ENCODE measurements at places on chromosomes 12 and 14. TPM values are rescaled to one million over a fixed set of nuclear protein-coding genes. Genes with fewer than 3 reads are reported as not detected.

The TAS2R42 gene
- not detected for total RNA-seq

The DAO gene
- total RNA-seq: 0.41 TPM

The ESYT1 gene
- 104 TPM for total RNA-seq

The SLC25A21 gene
- total RNA-seq: 1.4 TPM

The SLC6A12 gene
- total RNA-seq: 130 TPM

The CELA1 gene
- not detected for total RNA-seq

The IFNG gene
- not detected for total RNA-seq

The RASSF8 gene
- 52.8 TPM for total RNA-seq

The GUCY2C gene
- total RNA-seq: not detected

The TUNAR gene
- 0.82 TPM for total RNA-seq

- H3K36me3 ChIP-seq: peaks cover 5% of the 10 kb centered on the region
- peak overlapping the region; percentile 18 for H3K27ac ChIP-seq
- no peaks in the 10 kb centered on the region for H3K27me3 ChIP-seq
- no peak overlapping the region for H3K4me3 ChIP-seq
These were observed 251.5 kb downstream of the FOXN3 start for GRCh38 chr14:89165189-89166181.

- H3K4me3 ChIP-seq: no peak overlapping the region
- no peak for DNase-seq
- H3K27me3 ChIP-seq: no peaks in the 10 kb centered on the region
- H3K27ac ChIP-seq: no peak overlapping the region
These were observed 133.8 kb upstream of the NUDT4 start for GRCh38 chr12:93243689-93244513.

DNA sequence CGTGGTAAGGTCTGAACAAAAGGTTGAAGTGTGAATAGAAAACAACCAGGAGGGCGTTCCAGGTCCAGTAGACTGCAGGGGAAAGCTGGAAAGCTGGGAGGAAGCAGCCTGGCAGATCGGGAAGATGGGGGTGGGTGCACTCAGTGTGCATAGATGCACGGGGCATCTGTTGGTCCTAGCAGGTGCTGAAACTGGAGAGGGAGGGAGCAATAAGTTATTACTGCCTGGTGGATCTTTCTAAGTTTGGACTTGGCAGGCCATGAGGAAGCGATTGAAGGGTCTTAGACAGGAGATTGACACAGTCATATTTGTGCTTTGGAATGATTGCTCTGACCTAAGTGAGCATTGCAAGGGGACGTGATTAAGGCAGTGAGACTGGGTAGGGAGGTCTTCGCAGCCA lies 194.4 kb downstream of the EFCAB11 start:
- no peaks in the 10 kb centered on the region for H3K4me1 ChIP-seq
- no peaks in the 10 kb centered on the region for H3K27me3 ChIP-seq
- H3K36me3 ChIP-seq: no peaks in the 10 kb centered on the region
- DNase-seq: no peak
- no peak overlapping the region for H3K27ac ChIP-seq

DNA sequence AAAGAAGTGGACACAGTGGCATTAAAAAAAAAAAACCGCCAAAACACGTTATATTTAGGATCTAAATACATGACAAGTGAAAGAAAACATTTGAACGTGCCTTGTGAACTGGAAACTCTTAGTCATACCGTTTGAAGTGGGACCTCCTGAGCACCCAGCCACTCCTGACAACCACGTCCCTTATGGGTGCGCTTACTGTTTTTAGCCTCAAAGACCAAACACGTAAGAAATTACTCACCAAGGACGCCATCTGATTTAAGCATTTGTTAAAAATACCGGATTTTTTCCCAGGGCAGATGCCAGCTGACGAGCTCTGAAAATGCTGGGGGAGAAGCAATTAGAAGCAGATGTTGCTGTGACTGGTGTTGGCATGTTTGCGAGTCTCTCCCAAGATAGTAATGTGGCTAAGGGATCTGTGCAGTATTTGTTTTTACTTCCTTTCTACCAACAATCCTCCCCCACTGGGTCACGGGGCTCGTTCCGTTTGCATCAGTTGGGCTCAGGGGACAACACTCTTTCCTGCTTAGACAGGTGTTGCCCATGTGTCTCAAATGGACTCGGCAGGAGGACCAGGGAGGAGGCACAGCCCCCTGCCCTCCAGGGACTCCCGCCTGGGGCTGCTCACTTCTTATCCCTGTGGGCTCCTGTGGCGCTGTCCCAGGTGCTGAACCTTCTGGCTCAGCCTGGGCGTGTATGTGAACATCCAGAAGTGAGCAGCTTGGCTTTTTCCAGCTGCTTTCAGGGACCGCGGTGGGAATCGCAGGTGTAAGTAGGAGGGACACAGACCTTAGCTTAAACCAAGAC lies 101.0 kb downstream of the BEGAIN start:
- no peak for DNase-seq
- no peak overlapping the region for H3K27ac ChIP-seq
- no peaks in the 10 kb centered on the region for H3K27me3 ChIP-seq

GRCh38 chr12:25332143-25332542 lies 81.4 kb upstream of the KRAS start:
- H3K36me3 ChIP-seq: no peaks in the 10 kb centered on the region
- H3K27ac ChIP-seq: no peak overlapping the region
- H3K27me3 ChIP-seq: no peaks in the 10 kb centered on the region

GRCh38 chr12:39605996-39606395 lies 13.6 kb downstream of the ABCD2 start:
- no peak for DNase-seq
- H3K27me3 ChIP-seq: no peaks in the 10 kb centered on the region

DNA sequence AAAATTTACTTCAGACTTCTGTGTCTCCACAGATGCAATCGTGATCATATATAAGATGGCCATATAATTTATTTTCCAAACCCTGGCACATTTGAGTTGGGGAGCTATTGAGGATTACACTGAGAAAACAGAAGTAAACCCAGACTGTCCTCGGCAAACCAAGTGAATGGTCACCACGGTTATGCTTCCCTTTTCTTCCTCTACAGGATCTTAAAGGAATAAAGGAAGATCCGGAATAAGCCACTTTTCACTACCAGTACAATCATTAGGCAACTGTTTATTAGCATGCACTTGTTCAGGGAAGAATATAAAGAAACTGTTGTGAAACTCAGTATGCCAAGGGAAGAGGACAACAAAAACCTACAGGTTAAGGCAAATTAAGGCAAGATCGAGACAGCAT lies 27.6 kb downstream of the SBNO1 start:
- no peak overlapping the region for H3K4me3 ChIP-seq
- H3K36me3 ChIP-seq: peaks cover 13% of the 10 kb centered on the region
- H3K27me3 ChIP-seq: no peaks in the 10 kb centered on the region
- H3K4me1 ChIP-seq: no peaks in the 10 kb centered on the region

DNA sequence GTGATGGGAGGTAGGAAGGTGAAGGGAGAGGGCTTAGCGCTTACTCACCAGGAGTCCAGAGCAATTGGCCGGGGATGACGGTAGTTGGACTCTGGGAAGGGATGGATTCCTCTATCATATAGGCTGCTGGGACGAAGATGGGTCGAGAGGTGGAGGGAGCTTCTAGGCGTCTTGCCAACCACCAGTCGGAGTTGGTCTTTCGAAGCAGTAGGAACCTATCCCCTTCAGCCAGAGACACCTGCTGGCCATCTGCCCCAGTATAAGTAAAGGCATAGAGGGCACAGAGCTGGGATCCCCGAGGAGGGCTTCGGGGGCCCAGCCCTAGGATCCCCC lies 657 bp downstream of the ARHGAP9 start:
- H3K27ac ChIP-seq: no peak overlapping the region
- no peak overlapping the region for H3K4me3 ChIP-seq
- H3K27me3 ChIP-seq: peaks cover 20% of the 10 kb centered on the region
- H3K4me1 ChIP-seq: peaks cover 18% of the 10 kb centered on the region
- DNase-seq: no peak

GRCh38 chr14:68741839-68742470 lies 50.9 kb downstream of the ZFP36L1 start:
- no peak for DNase-seq
- H3K27ac ChIP-seq: no peak overlapping the region
- no peaks in the 10 kb centered on the region for H3K27me3 ChIP-seq
- H3K4me1 ChIP-seq: no peaks in the 10 kb centered on the region
- H3K36me3 ChIP-seq: no peaks in the 10 kb centered on the region

DNA sequence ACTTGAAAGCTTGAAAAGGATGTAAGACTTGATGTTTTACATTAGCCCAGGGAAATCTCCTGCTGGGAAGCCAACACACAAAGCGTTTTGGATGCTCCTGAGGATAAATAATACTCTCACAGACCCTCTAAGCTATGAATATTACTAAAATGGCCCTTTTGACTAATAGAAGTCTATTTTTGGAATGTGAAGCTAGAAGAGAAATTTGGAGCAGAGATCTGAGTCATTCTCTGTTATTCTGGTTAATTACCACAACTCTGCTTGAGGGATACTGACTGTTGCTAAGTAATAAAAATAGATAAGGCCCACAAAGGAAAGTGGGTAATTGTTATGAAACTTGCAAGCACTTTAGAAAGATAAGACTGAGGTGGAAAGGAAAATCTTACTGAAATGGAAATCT lies 346.2 kb upstream of the STXBP6 start:
- no peak overlapping the region for H3K4me3 ChIP-seq
- no peak overlapping the region for H3K27ac ChIP-seq
- no peaks in the 10 kb centered on the region for H3K27me3 ChIP-seq
- DNase-seq: no peak
- H3K36me3 ChIP-seq: no peaks in the 10 kb centered on the region

DNA sequence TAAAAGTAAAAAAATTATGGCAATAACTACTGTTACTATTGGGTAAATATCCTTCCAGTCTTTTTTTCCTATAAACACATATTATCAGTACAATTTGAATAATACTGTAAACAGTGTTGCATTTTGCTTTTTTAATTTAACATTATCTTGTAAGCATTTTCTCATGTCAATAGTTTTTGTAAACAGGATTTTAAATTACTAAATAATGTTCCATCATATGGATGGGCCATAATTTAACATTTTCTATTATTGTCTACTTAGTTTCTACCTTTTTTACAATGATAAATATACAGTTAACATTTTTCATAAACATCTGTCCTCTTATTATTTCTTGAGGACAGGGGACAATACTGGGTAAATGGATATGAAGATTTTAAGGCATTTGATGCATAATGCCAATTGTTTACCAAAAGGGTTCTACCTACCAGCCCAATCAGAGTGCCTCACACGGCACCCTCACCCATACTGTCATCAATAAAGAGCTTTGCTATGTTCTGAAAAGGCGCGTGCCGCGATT lies 759 bp upstream of the ACVR1B start:
- no peaks in the 10 kb centered on the region for H3K36me3 ChIP-seq
- no peaks in the 10 kb centered on the region for H3K27me3 ChIP-seq
- DNase-seq: no peak
- H3K27ac ChIP-seq: peak overlapping the region; percentile 80
- peaks cover 8% of the 10 kb centered on the region for H3K4me1 ChIP-seq

DNA sequence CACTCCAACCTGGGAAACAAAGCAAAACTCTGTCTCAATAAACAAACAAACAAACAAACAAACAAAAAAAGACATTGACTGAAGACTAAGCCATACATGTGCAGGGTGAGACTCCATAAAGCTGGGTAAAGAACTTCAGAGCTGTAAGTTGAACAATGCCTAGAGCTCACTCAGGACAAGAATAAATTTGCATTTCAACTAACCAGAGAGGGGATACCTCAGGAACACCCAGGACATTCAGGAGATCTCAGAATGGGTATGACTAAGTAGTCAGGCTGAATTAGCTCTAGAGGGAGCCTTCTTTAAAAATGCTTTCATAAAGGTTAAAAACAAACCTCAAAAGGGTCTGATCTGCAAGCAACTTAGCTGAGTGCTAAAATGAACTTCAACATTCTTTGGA lies 267.7 kb upstream of the DIO3 start:
- no peaks in the 10 kb centered on the region for H3K4me1 ChIP-seq
- no peak overlapping the region for H3K4me3 ChIP-seq
- H3K27ac ChIP-seq: no peak overlapping the region
- no peak for DNase-seq
- H3K27me3 ChIP-seq: no peaks in the 10 kb centered on the region

- no peaks in the 10 kb centered on the region for H3K27me3 ChIP-seq
- peaks cover 7% of the 10 kb centered on the region for H3K36me3 ChIP-seq
- no peak overlapping the region for H3K4me3 ChIP-seq
- no peak for DNase-seq
- H3K27ac ChIP-seq: no peak overlapping the region
These were observed 141.5 kb downstream of the TTC7B start for GRCh38 chr14:90674716-90675115.

DNA sequence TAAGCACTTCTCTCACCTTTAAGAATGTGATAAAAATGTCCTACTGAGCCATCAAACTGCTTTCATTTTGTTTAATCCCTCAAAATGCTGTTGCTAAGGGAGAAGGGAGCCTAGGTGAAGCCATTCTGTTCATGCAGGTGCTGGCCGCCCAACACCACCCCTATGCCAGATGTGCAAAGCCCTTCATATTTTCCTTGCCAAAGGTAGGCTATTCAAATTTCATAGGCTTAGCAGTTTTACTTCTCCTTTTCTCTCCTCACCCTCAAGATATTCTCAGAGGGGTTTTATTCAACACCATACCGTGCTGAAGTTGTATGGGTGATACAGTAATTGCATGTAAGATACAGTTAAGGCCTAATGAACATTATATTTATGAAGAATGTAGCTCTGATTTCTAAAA lies 461.7 kb downstream of the GXYLT1 start:
- no peak for DNase-seq
- H3K4me1 ChIP-seq: no peaks in the 10 kb centered on the region
- H3K36me3 ChIP-seq: no peaks in the 10 kb centered on the region
- H3K4me3 ChIP-seq: no peak overlapping the region
- H3K27me3 ChIP-seq: no peaks in the 10 kb centered on the region

GRCh38 chr12:94756789-94757188 lies 106.4 kb upstream of the TMCC3 start:
- H3K4me1 ChIP-seq: no peaks in the 10 kb centered on the region
- H3K36me3 ChIP-seq: no peaks in the 10 kb centered on the region
- no peaks in the 10 kb centered on the region for H3K27me3 ChIP-seq
- no peak for DNase-seq
- H3K27ac ChIP-seq: no peak overlapping the region

DNA sequence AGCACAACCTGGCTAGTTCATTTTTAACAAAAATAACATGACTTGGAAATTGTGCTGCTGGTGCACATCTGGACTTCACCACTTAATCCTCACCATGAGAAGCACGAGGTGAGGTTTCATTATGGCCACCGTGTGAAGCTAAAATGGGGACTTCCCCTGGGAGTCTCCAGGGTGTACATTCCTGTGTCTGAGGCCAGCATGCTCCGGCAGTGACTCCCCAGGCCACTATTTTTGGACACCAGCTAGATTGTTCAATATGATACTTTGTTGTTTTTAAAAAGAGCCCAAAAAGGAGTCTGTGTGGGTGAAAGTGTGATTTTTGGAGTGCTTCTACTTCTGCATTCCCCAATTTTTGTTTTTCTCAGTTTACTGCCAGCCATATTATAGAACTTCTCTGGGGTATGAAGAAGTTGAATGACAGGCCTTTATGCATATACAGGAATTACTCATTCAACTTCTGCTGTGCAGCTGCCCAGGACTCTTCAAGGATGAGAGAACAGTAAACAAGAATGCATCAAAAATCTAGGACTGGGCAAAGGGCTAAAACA lies 16.9 kb upstream of the AICDA start:
- H3K27me3 ChIP-seq: no peaks in the 10 kb centered on the region
- DNase-seq: no peak
- no peaks in the 10 kb centered on the region for H3K36me3 ChIP-seq
- H3K4me1 ChIP-seq: no peaks in the 10 kb centered on the region

- no peak overlapping the region for H3K27ac ChIP-seq
- no peaks in the 10 kb centered on the region for H3K36me3 ChIP-seq
- H3K4me3 ChIP-seq: no peak overlapping the region
- H3K4me1 ChIP-seq: no peaks in the 10 kb centered on the region
- H3K27me3 ChIP-seq: no peaks in the 10 kb centered on the region
These were observed 56.3 kb downstream of the SLC6A15 start for GRCh38 chr12:84856156-84856900.
